ENCODE measurements at places on chromosomes 4 and X. TPM values are rescaled to one million over a fixed set of nuclear protein-coding genes. Genes with fewer than 3 reads are reported as not detected.

DNA sequence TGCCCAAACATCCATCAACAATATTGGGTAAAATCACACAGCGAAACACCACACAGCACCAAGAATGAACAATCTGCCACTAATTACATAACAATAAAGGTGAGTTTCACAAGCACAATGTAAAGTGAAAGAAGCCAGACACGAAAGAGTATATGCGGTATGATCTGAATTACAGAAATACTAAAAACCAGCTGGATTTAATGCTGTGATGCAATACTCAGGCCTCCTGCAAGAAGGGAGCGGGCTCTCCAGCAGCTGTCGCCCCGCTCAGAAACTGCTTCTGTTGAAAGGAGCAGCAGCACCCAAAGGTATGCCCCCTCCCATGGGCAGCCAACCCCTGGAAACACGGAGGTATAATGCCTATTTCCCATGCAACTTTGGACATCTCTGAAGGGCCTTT lies 77.0 kb downstream of the PAPSS1 start:
- DNase-seq = no peak

GRCh38 chrX:39910651-39911050 lies 187.1 kb downstream of the BCOR start:
- no peak for DNase-seq

DNA sequence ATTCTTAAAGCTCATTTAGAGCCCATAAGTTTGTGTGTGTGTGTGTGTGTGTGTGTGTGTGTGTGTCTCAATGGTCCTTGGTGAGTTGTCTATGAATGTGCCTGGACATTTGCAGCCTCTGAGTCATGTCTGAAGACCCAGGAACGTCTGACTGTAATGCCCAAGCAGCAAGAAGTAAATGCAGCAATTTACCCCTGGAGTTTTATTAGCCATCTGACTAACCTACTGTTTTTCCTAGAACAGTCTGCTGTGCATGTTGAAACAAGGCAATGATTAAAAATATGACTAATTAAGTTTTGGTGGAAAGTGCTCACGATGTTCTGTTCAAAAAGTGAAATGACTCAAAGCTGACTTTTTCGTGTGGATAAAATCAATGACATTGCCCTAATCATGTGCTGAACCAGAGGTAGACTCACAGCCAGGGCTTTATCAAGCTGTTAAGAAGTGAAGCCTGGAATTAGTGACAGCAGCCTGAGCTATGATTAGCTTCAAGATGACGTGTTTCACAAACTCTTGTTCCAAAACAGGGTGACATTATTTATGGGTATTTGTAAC lies 201.6 kb downstream of the CPE start:
- DNase-seq = no peak

GRCh38 chrX:40816906-40817305 lies 81.6 kb upstream of the MED14 start:
- DNase-seq = no peak

GRCh38 chr4:150136481-150136880 lies 58.2 kb downstream of the DCLK2 start:
- DNase-seq = no peak

DNA sequence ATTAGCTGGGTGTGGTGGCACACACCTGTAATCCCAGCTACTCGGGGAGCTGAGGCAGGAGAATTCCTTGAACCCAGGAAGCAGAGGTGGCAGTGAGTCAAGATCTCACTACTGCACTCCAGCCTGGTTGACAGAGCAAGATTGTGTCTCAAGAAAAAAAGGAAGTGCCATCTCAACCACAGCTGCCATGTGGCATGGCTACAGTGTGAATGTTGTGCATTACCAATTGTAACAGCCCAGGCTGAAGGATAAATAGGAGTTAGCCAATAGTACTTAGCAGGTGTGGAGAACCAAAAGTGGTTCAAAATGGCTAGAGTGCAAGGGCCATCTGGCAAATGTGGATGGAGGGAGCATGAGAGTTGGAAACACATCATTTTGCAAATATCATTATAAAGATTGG lies 28.9 kb downstream of the SLC25A5 start:
- no peak for DNase-seq

- DNase-seq = no peak
Measured at GRCh38 chr4:76017056-76017686, 6.1 kb downstream of the CXCL10 start.

GRCh38 chrX:24692305-24692704 lies 1.4 kb upstream of the POLA1 start:
- DNase-seq = no peak

- DNase-seq = no peak
Measured at GRCh38 chrX:13700380-13700779, 11.5 kb downstream of the RAB9A start.

- DNase-seq = no peak
Measured at GRCh38 chrX:17547658-17548057, 172.7 kb downstream of the NHS start.

DNA sequence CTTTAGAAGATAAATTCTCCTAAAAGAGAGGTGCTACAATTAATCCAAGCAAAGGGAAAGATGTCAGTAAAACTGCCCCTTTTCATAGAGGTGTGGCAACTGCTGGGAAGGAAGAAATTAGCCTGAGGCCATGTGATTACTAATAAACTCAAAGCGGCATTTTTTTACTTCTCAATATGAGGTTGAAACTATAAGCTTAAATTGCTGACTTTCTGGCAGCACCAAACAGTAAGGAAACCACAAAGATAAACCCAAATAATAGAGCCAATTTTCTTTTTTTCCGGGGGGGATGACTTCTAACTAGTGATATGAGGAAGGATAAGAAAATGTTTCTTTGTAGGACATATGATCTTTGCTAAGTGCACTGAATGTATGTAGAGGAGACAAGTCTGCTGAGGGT lies 30.9 kb downstream of the AR start:
- DNase-seq = no peak

DNA sequence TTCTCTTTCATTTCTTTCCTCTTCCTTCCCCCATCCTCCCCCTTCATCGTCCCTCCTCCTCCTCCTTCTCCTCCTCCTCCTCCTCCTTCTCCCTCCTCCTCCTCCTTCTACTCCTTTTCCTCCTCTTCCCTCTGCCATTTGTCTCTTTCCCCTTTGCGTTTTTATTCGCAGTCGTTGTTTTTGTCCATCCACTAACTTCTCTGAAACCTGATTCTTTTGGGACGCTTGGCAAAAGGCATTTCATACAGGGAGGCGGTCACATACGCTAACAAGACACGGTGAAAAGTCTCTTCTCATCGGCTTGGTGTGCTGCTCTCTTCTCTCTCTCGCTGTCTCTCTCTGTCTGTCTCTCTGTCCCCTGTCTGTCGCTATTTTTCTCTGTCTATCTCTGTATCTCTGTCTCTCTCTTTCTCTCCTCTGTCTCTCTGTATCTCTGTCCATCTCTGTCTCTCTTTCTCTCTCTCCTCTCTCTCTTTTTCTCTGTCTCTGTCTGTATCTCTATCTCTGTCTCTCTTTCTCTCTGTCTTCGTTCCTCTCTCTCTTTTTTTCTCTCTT lies 5.4 kb upstream of the SHOX start:
- DNase-seq = no peak

- no peak for DNase-seq
Measured at GRCh38 chrX:53049127-53049517, 533 bp downstream of the GPR173 start.

GRCh38 chr4:116183241-116183640 lies 902.1 kb downstream of the TRAM1L1 start:
- no peak for DNase-seq

DNA sequence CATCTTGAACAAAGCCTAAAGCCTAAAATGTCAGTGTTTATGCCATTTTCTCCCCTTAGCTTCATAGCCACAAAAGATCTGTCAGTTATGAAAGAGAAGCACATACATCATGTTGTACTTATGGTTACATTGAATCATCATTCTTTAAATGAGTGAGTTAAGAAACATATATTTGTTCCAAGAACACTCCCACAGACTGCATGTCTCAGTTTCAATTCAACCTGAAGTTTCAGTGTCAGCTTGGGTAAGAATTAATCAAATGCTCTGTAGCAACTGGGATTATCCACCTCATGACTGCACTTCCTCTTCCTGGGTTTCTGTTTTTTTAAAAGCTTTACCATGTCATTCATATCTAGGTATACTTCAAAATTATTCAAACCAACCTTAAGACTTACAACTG lies 3.9 kb upstream of the TMPRSS11B start:
- no peak for DNase-seq

GRCh38 chr4:128299848-128300247 lies 12.2 kb upstream of the PGRMC2 start:
- DNase-seq = no peak

GRCh38 chr4:99490286-99490685 lies 20.5 kb upstream of the C4orf17 start:
- no peak for DNase-seq

GRCh38 chr4:152352622-152353116 lies 183.2 kb downstream of the FBXW7 start:
- DNase-seq = no peak

GRCh38 chr4:17336524-17336961 lies 175.3 kb downstream of the QDPR start:
- DNase-seq = peak; percentile 94

DNA sequence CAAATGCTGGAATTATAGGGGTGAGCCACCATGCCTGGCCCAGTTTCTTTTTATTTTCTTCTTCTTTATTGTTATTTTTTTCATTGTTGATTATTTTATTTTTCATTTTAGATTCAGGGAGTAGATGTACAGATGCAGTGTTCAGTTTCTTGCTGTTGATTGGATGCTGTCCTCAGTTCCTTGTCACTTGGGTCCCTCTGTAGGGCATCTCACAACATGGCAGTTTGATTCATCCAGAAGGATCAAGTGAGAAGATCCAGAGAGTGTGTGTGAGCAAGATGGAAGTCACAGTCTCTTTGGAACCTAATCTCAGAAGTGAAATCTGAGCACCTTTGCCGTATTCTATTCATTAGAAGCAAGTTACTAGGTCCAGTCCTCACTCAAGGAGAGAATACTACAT lies 20.9 kb downstream of the HMGB3 start:
- no peak for DNase-seq

DNA sequence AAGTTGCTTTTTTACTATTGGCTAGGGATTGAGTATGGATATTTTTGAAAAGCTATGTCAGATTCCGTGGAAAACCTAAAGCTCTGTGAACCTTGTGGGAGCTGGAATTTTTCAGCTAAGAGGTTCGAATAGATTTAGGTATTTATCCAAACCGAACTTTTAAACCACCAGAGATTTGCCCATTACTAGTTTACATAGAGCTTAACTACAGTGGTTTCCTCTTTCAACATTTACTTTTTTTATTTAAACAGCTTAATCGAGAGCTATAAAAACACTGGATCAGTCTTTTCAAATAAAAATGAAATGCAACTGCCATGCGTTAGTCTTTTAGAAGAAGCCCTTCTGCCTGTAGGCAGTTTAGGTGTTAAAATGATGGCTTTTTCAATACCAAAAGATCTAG lies 377.0 kb downstream of the RPA4 start:
- DNase-seq = no peak

- DNase-seq = peak; percentile 58
Measured at GRCh38 chr4:107037199-107037584, 1.1 kb upstream of the DKK2 start.

- no peak for DNase-seq
Measured at GRCh38 chr4:117700111-117700892, 334.0 kb upstream of the NDST3 start.

GRCh38 chr4:9994246-9994847 lies 26.9 kb downstream of the SLC2A9 start:
- peak; percentile 69 for DNase-seq

DNA sequence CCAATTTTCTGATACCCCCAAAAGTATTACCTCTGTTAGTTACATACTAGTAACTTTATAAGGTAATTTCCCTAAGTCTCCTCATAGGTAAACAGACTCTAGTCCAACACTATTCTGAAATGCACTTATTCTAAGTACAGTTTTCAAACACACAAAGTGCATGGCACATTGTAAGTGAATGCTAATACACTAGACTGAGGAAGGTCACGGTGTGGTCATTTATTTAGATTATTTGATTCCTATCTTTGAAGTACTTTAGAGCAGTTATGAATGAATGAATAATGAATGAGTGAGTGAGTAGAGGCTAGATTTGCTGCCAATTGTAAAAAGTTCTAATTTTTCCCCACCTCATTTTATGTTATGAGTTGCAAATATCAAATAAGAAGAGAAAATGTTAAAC lies 132.8 kb upstream of the UGT8 start:
- no peak for DNase-seq

- DNase-seq = no peak
Measured at GRCh38 chrX:69207216-69207615, 42.0 kb upstream of the PJA1 start.

GRCh38 chrX:21975812-21976211 lies 35.3 kb downstream of the SMS start:
- DNase-seq = no peak

DNA sequence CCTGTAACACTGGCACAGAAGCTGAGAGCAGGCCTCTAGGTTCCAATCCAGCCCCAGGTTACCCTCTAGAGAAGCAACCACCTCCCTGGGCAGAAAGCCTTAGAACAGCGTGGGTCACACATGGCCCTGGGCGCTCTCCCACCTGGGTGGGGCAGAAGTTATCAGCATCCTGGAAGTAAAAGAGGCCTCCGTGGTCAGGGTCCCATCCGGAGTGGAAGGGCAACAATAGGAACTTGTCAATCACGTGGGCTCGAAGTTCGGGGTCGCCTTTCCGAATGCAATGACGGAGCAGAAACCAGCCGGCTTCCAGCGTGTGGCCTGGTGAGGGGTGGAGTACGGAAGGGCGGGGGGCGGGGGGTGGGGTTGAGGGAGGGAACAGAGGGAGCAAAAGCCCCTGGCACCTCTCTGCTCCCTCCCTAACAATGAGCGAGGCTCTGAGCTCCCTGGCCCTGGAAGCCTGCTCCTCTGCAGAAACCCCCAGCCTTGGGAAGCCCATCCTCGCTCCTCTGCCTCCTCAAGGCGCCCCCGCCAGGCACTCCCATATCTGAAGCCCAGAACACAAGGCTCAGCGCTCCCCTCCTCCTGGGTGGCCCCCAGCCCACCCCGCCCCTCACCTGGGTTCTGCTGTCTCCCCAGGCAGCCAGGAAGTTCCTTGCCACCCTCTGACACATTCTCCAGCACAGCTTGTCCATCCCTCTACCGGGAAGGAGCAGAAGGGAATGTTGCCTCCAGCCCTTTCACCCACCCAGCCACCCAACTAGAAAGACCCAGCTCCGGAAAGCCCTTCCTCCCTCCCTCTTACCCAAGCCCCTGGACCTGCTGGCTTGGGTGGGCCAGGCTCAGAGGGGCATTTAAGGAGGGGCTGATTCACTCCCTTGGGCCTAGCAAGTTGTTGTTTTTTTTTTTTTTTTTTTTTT lies 2.8 kb downstream of the RENBP start:
- no peak for DNase-seq

GRCh38 chr4:16725252-16725651 lies 173.2 kb downstream of the LDB2 start:
- DNase-seq = no peak

Gene CT55
- not detected for total RNA-seq

Gene JAKMIP1
- 11.3 TPM for total RNA-seq

Gene BEND2
- total RNA-seq = not detected

Gene DMP1
- not detected for total RNA-seq

Gene CT45A1
- total RNA-seq = not detected

Gene XAGE2
- total RNA-seq = not detected

Gene IQCM
- not detected for total RNA-seq

Gene TREX2
- 1.1 TPM for total RNA-seq

Gene MAGED4
- total RNA-seq = not detected

Gene ANXA10
- total RNA-seq = not detected

Measured in activated CD4-positive, alpha-beta T cell treated with anti-CD3 and anti-CD28 coated beads, Interleukin-2, amount 10 ng/mL, durations not matched to agents 24 days and 14 days (primary cell).